Activated T-helper 1 cell treated with anti-CD3 and anti-CD28 coated beads, Interleukin-2, amount 50 U/mL, for 16 hours (primary cell): ENCODE measurements at places on chromosomes 11 and 22.

GRCh38 chr11:14538271-14538925 lies 18.2 kb upstream of the PSMA1 start:
- DNase-seq = no peak

DNA sequence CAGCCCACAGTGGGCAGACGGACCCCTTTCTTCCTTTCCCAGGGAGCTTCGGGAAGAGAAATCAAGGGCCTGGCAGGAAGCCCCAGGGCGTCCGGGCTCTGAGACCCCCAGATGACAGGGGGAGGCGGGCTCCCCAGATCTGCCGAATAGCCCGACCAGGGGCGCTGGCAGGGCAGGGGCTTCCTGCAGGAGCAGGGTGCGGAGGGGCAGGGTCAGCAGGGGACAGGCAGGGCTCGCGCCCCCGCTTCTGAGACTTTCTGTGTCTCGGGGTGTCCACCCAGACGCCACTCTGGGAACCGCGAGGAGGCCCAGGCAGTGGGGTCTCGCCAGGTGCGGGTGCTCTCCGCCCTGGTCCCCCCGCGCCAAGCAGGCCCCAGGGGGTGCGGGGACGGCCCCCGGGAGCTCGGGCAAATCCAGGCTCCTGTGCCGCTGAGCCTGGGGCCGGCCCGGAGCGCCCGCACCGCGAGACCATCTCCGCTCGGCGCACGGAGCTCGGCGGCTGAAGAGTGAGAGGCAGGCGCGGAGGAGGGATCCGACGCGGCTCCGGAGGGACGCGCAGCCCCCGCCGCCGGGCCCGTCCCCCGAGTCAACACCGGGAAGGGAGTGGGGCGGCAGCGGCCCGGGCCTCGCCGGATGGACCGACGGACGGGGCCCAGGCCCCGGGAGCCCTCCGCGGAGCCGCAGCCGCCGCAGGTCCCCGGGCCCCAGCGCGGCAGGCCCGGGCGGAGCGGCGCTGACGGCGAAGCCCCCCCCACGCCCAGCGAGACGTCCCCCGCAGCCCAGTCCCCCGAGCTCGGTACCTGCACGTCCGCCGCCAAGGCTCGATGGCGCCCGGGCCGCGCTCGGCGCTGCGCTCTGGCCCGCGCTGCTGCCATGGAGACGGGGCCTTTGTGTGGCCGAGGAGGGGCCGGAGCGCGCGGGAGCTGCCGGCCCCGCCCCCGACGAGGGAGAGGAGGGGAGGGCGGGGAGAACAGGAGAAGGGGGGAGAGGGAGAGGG lies at the start of gene PLXNB2:
Gene PLXNB2, minus strand, starts transcription at position 894 of the 997 bp plus-strand sequence. CDS start 17,062 bp downstream, outside the sequence.
- no peak for DNase-seq

DNA sequence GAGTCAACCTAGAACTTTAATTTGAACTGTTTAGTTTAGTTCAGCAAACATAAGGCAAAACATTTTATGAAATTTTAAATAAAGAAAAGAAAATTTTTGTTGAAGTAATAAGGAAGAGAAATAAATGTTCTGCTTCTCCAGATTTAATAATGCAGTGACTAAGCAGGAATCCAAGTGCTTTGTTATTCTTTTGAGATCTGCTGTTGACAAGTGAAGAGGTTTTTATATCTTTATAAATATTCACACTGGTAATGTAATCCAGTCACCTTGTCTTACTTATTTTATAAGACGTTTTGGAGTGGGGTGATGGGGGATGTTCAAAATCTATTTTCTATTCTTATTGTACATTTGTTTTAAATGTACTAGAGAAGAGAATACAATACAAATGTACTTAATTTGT lies 725.9 kb upstream of the CCDC179 start:
- no peak for DNase-seq

GRCh38 chr11:57180964-57181363 lies 789 bp upstream of the LRRC55 start:
- DNase-seq = no peak

DNA sequence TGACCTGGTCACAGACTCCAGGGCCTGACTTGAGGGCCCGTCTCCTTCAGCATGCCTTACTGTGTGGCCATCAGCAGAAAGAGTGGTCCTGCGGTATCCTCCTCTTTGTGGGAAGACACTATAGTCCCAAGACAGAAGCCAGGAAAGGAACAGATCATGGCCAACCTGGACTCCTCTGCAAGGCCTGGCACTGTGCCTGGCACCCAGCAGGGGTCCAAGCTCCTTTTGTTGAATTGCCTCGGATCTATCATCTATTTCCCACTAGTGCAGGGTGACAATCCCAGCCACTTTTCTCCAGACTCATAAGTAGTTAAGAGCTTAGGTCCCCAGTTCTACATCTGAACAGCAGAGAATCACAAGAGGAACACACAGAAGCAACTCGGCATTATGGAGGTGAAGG lies 27.0 kb downstream of the DSCAML1 start:
- no peak for DNase-seq

DNA sequence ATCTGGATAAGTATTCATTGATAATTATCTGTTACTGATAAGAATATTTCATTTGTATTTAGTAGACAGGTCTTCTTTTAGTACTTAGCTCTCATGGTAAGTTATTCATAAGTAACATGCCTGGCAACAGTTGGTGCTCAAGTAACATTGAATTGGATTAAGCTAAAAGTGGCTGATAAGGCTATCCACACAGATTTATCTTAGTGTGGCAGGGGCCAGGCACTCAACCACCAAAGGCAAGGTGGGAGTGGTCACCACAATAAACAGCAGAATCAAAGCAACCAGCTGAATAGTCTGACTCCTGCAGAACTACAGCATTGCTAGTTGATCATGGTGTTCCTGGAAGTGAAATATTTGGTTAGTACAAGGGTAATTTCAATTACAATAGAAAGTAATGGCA lies 33.0 kb upstream of the NARS2 start:
- DNase-seq = no peak

DNA sequence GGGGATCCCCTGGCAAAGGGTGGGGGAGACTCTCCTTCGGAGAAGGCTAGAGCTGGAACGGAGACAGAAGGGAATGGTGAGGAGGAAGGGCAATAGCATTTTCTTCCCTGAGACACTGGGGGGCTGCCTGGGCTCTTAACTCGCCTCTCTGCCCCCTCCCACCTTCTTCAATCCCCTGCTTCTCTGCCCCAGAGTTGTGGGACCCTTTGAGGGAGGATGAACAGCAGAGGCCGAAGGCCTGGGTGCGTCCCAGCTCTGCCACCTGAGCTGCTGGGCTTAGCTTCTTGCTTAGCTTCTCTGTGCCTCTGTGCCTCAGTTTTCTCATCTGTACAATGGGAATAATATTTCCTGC lies 72.4 kb downstream of the RTL6 start:
- DNase-seq = no peak

- no peak for DNase-seq
Observed at GRCh38 chr11:117792241-117792640, 4.8 kb downstream of the DSCAML1 start.

- no peak for DNase-seq
Observed at GRCh38 chr11:76376746-76377558, 4.0 kb downstream of the THAP12 start.

DNA sequence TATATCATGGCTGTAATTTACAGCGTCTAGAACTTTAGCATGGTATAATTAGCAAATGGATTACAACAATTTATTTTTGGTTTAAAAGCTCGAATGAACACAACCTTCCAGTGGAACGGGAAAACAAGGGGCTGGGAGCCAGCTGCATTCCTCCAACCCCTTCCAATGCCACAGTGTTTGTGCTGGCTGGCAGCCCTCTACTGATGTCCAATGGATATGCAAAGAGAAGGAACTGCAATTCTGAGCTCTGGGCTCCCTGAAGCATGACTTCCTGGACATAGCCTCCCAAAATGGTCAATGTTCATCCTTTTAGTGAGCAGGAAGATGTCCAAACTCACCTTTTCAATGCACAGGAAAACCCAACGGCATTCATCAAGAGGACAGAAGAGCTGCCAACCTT lies 288.3 kb downstream of the TENM4 start:
- no peak for DNase-seq

GRCh38 chr22:23193882-23194281 lies 13.6 kb downstream of the BCR start:
- DNase-seq = no peak

- DNase-seq = no peak
Observed at GRCh38 chr11:116598036-116598435, 174.8 kb downstream of the BUD13 start.

DNA sequence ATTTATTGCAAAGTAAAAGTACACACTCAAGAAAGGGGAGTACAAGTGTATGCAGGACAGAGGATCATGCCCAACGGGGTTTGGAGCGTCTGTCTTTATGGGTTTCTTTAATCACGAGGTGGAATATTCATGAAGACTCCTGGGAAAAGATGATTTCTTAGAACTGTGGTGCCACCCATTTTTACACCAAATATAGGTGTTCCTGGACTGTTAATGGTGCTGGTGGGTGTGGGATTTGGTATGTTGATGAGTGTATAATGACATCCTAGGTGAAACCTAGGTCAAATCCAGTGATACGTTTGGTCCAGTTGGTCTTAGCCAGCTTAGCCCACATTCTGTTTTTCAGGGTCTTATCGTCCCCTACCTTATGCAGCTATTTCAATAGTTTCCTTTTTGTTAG lies 21.1 kb downstream of the ANO3 start:
- no peak for DNase-seq

DNA sequence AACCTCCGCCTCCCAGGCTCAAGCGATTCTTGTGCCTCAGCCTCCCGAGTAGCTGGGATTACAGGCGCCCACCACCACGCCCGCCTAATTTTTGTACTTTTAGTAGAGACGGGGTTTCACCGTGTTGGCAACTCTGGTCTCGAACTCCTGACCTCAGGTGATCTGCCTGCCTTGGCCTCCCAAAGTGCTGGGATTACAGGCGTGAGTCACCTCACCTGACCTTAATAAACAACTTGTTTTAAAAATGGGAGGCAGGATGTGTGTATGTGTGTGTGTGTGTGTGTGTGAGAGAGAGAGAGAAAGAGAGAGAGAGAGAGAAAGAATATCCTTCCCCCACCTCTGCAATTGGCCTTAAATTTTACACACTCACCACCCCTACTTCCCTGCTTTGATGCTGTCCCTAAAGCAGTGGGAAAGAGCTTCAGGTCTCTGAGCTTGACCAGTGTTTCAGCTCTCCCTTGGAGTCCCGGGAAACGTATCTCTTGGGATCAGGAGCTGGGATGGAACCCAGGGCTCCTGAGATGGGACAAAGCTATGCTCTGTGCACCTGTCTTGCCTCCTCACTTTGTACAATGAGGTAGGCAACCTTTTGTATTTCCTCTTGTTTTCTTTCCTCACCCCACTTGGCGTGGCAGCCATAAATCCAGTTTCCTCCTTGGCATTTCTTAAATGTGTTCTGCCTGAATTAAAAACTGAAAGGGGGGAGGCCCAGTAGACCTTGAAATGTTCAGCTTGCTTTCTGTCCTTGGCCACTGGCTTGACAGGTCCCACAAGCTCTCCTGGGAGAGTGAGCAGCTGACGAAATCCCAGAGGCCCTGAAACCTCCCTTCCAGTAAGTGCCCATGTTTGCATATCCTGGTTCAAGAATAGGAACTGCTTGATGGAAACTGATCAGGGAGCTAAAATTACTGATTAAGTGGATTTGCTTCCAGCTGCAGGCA lies 17.8 kb upstream of the XBP1 start:
- DNase-seq = no peak

- no peak for DNase-seq
Observed at GRCh38 chr11:122440811-122441665, 214.5 kb upstream of the UBASH3B start.

GRCh38 chr11:65051398-65051858 lies 6.9 kb downstream of the NAALADL1 start:
- DNase-seq = no peak

GRCh38 chr22:40678493-40679248 lies 613 bp upstream of the MCHR1 start:
- DNase-seq = no peak

DNA sequence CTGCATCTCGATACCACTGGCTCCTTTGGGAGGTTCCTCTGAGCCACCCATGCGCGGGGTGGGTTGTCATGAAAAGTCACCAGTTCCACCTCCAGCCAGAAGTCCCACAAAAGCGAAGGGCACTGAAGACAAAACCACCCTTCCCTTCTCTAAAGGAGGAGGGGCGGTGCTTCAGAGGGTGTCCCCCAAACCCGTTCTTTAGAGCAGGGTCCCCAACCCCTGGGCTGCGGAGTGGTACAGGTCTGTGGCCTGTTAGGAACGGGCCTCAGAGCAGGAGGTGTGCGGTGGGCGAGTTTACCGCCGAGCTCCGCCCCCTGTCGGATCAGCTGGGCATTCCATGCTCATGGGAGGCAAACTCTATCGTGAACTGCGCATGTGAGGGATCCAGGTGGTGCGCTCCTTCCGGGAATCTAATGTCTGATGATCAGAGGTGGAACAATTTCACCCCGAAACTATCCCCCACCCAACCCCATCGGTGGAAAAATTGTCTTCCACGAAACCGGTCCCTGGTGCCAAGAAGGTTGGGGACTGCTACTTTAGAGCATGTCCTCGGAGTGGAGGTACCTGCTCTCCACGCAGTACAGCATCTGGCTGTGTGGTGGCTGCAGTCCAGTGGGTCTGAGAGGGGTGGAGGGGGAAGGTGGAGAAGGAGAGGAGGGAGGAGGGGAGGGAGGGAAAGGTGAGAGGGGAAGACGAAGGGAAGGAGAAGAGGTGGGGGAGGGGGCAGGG lies 72.9 kb upstream of the SEPTIN5 start:
- no peak for DNase-seq

DNA sequence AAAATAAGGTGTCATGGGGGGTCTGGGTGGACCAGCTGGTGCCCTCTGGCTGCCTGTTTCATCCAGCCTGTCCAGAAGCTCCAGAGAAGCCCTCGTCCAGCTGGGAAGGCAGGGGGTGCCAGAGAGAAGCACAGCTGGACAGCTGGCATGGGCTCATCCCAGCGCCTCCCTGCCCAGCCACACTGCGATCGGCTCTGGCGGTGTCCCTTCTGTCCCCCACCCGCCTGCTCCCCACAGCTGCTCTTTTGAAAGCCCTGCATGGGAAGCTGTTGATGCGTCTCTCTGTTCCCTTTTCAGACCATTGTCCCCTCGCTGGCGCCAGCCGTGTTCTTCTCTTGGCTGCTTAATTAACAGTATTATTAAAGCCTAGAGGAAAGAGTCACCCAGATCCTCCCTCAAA lies 86.5 kb downstream of the MN1 start:
- no peak for DNase-seq

GRCh38 chr22:35645646-35646045 lies 2.6 kb upstream of the APOL6 start:
- no peak for DNase-seq

- DNase-seq = no peak
Observed at GRCh38 chr11:70343636-70344035, 54.7 kb upstream of the CTTN start.
